ENCODE measurements at places on chromosomes 6 and 20.

- DNase-seq: peak; percentile 63
These were observed 9.1 kb upstream of the RNF182 start for GRCh38 chr6:13915561-13916229.

DNA sequence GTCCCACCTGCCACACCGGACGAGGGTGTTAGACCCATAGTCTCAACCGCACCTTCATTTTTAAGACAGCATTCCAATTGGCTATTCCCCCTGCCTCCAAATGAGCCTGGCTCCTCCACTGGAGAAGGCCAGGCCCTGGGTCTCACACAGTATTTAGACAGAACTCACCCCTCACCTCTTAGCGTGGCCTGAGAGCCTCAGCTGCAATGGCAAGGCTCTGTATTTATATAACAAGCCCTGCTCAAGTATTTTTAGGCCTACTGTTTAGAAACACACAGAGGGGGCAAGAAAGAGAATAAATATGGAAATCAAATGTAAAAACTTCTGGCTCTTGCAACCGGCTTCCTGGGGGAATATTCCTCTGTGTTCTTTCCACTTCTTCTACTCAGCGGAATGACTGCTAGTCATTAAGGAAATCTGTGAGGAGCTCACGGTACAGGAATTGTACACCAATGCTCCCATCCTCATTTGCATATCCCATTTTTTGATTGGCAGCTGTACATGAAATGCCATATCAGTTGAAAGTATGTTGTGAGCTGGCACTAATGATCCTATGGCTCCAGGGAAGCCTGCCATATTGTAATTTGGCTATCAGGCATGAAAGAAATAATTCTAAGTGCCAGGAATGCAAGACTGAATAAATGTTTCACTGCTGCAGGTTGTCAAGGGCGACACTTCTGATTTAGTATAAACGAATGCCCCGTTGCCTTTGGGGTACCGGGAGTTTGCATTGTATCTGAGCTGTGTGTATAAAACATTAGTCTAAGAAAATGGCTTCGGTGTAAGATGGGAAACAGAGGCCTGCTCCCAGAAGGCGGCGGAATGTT, 207.5 kb downstream of the ZNF217 start:
- DNase-seq: no peak

DNA sequence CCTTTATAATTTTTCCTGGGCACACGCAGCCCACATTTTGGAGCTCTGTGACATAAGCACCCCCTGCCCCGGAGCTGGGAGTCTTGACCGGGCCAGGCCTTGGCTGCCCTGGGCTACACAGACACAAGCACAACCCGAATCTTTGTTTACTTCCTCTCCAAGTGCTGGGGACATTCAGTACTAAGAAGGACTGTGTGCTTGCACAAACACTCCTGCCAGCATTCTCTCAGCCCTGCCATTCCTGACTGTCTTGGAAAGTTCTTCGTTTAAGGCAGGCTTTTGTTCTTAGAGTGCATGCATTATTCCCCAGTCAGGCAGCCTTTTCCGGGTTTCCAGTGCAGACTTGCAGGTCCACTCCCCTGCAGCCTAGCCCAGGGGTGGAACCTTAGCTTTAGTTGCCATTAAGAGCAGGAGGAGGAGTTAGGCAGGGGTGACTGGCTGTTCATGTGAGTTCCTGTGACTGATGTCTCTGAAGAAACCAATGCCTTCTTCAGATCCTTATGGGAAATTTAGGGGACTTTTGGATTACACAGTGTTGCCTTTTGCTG, 28.6 kb downstream of the FOXO3 start:
- DNase-seq: peak; percentile 86

GRCh38 chr20:32012159-32012688, 2.0 kb downstream of the CCM2L start:
- no peak for DNase-seq

- no peak for DNase-seq
These were observed 117.4 kb upstream of the GRIK2 start for GRCh38 chr6:101276066-101276465.

- no peak for DNase-seq
These were observed 379.3 kb downstream of the CD109 start for GRCh38 chr6:74075323-74075722.

- DNase-seq: no peak
These were observed 43.4 kb downstream of the SLC23A2 start for GRCh38 chr20:4957939-4958362.

DNA sequence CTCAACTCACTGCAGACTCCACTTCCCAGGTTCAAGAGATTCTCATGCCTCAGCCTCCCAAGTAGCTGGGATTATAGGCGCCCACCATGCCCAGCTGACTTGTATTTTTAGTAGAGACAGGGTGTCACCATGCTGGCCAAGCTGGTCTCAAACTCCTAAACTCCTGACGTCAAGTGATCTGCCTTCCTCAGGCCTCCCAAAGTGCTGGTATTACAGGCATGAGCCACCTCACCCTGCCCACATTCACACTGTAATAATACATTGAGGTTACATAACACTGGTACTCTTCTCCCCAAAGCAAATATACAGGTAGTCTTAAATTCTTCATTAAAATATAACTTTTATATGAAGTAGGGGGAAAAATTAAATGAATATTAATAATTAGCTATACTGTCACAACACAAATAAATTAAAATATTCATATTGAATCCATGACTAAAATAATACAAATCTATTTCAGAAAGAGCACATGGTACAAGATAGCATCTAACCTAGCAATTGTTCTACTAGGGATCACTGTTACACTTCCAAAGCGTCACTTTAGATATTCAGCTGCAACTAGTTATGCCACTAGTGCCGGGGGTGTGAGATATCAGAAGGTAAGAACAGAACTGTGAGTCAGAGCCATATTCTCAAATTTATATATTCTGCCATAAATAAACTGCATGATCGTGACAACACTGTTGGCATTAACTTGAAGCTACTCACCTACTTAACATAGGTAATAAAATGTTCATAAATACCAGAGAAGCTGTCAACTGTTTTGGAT, 169.1 kb upstream of the SHLD1 start:
- no peak for DNase-seq

- DNase-seq: no peak
These were observed 56.4 kb upstream of the SLC22A1 start for GRCh38 chr6:160065200-160065599.

GRCh38 chr6:14380901-14381828, 263.6 kb downstream of the CD83 start:
- DNase-seq: no peak

DNA sequence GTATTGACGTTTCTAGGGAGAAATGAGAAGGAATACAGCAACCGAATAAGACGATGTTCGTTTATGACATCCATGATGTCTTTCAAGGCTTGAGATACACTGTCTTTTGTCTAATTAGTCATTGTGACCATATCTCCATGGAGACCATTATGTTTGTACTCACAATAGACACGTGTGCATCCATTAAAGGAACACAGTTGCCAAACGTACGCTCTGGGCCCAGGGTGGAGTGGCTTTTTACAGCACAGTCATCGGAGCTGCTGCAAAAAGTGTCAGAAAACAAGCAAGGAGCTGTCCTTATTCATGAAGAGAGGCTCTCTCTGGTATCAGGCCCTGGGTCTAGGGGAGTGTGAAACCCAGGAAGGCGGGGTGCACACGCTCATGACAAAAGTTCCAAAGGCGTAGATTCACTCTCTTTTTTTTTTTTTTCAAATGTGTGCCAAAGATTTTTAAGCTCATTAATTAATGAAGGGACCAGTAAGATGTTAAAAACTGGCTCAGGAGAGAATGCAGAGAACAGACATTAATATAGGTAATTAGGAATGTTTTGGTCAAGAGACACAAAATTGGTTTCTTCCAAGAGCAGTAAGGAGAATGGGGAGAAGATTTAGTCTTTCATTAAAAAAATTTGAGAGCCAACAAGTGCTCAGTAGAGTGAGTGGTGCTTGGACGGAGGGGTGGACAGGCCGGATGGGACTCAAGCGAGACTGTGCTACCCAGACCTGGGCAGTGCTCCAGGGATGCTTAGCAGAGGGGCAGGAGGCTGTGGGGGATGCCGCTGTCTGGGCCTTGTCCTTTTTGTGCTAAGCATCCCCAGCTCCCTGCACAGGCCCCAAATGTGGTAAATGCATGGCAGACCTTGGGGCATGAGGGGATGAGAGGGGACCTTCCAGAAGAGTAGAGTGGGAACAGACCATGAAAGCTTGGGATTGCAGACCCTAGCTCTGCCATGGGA, 34.9 kb upstream of the GTSF1L start:
- DNase-seq: no peak

GRCh38 chr20:7985916-7986315, 33.6 kb downstream of the TMX4 start:
- DNase-seq: no peak

- no peak for DNase-seq
These were observed 114.1 kb upstream of the INSM1 start for GRCh38 chr20:20253744-20254330.

DNA sequence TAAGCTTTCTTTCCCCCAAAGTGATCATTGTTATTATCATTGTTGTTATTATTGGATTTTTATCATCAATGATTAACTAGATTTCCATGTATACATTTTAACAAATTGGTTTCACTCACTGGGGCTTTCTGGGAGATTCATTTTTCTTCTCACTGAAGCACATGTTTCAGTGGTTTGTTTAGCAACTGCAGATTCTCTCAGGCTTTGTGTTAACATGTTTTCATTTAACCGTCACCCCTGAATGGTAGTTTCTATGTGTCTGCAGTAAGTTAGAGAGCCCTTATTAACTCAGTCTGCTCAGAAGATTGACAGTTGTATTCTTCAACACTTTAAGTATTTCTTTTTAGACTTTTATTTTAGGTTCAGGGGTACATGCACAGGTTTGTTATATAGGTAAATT, 12.4 kb downstream of the ZKSCAN4 start:
- DNase-seq: no peak

DNA sequence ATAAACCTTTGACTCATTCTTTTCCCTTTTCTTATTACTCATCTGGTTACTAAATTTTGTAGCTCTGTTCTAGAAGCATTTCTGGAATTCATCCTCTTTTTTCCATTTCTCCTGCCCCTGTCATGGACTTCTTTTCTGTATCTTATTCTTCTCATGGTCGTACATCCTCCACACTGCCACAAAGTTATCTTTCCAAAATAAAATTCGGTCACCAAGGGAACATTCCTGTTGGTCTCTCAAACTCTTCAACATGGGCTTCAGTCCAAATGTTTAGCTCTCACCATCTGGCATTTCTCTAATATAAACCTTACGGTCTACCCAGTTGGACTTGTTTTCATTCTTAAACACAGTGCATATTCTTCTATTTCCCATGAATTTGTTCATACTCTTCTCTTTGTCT, 428.8 kb upstream of the ID4 start:
- DNase-seq: no peak

DNA sequence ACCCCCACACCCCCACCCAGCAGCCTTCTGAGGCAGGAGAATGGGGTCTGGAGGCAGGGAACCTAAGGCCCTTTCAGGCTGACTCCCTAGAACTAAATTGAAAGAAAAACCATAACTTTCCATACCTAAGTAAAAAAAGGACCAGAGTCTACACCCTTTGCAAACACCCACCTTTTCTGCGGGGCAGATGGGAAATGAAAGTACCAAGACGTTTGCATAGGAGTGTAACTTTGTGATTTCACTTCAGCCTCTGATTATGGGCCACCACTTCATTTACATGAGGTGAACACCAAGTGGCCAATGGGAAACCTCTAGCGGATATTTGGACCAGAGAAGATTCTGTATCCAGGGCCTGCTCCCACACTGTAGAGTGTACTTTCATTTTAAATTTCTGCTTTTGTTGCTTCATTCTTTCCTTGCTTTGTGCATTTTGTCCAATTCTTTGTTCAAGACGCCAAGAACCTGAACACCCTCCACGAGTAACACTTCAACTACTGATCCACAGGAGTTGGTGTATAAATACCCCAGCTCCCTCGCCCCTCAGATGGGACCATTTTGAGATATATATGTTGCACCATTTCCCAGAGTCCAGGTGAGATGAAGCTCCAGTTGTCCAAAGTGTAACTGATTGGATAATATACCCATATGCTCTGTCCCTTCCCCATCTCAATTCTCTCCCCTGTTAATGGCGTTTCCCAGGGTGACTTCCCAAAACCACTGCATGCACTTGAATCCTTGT, 18.9 kb upstream of the SRSF6 start:
- DNase-seq: no peak

GRCh38 chr6:41021832-41022231, 17.2 kb downstream of the UNC5CL start:
- DNase-seq: no peak

- no peak for DNase-seq
These were observed 52.2 kb upstream of the APCDD1L start for GRCh38 chr20:58567437-58567836.

- DNase-seq: peak; percentile 85
These were observed 105.5 kb downstream of the AGPAT4 start for GRCh38 chr6:161168281-161168891.

GRCh38 chr6:166640342-166641043, 13.4 kb upstream of the RPS6KA2 start:
- no peak for DNase-seq

GRCh38 chr20:43565758-43566104, 6.9 kb downstream of the SGK2 start:
- DNase-seq: peak; percentile 42

DNA sequence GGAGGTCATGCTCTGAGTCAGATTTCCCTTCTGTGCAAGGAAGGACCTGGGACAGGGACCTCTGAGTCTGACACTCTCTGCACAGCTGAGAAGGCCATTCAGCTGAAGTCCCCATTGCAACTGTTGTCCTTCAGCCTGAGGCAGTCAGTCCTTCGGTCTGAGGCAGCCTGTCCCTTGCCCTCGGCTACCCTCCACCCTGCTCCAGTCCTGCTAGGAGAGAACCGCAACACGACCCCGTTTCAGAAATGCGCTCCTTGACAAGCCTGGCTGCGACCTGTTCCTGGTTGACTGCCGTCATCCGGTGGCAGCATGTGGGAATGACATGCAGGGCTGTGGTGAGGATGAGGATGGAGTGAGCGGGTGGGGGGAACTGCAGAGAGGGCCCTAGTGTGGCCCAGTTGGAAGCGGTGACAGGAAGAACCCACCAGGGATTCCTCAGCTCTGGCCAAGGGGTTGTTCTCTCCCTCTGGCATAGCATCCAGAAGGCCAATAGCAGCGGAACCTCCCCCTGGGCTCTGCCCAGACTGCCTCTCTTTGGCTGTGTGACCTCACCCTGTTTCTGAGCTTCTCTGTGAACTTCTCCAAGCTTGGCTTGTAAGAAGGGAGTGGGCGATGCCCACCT, 40.3 kb upstream of the ANGPT4 start:
- DNase-seq: peak; percentile 56

- no peak for DNase-seq
These were observed 207.4 kb upstream of the SGK1 start for GRCh38 chr6:134525190-134525868.

DNA sequence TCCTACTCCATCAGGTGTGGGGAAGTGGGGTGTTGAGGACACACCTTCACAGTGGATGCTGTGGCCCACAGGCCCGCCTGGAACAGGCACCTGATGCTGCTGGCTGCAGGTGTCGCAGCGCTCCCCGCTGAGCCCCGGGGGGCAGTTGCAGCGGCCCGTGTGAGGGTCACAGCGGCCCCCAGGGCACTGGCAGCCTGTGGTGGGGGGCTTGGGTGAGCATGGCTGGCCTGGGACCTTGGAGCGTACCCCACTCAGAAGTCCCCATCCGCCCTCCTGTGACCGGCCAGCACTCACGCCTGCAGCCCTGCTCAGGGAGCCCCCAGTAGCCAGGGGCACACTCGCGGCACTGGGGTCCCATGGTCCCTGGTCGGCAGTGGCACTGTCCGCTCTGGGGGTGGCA, 19.2 kb downstream of the ADRM1 start:
- DNase-seq: no peak

All from pons (tissue), 1 donor.